ENCODE measurements at places on chromosomes 1 and 21. TPM values are rescaled to one million over a fixed set of nuclear protein-coding genes. Genes with fewer than 3 reads are reported as not detected.
A peak's percentile ranks its signal among the peaks of the same experiment; 100 is the strongest.

The LTN1 gene
- 9.3 TPM for polyA plus RNA-seq

The PKP1 gene
- 0.04 TPM for polyA plus RNA-seq

The PGLYRP3 gene
- polyA plus RNA-seq: not detected

The ATP6V1G3 gene
- not detected for polyA plus RNA-seq

The NR0B2 gene
- polyA plus RNA-seq: 68.1 TPM

The COL11A1 gene
- 148 TPM for polyA plus RNA-seq

GRCh38 chr1:11858968-11859871, 475 bp upstream of the NPPB start:
- no peaks in the 10 kb centered on the region for H3K4me1 ChIP-seq
- no peak overlapping the region for H3K4me3 ChIP-seq
- peak; percentile 90 for DNase-seq
- peaks cover 34% of the 10 kb centered on the region for H3K27me3 ChIP-seq

DNA sequence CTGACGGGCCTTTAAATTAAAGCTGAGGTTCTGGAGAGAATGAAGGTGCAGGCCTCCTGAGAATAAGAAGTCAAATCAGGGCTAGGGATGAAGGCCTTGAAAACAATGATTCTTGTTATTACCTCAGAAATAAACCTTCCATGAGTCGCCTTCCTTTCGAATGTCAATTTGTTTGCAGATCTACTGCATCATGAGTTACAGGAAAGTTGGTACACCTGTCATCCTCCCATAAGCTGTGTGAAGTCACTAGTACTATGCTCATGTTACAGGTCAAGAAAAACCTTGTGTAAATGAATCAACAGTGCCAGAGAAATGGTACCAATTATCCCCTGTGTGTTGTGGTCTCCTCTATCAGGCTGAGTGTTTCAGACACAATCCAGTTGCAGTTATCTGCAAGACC, 281.2 kb upstream of the PLXNA2 start:
- peaks cover 4% of the 10 kb centered on the region for H3K27me3 ChIP-seq
- no peak overlapping the region for H3K4me3 ChIP-seq
- H3K4me1 ChIP-seq: no peaks in the 10 kb centered on the region
- no peak for DNase-seq
- no peaks in the 10 kb centered on the region for H3K36me3 ChIP-seq

- peaks cover 50% of the 10 kb centered on the region for H3K4me1 ChIP-seq
- H3K27ac ChIP-seq: peak overlapping the region; percentile 98
- H3K4me3 ChIP-seq: no peak overlapping the region
- no peaks in the 10 kb centered on the region for H3K36me3 ChIP-seq
- no peaks in the 10 kb centered on the region for H3K27me3 ChIP-seq
These were observed 4.6 kb downstream of the TMEM63A start for GRCh38 chr1:225877580-225877979.

DNA sequence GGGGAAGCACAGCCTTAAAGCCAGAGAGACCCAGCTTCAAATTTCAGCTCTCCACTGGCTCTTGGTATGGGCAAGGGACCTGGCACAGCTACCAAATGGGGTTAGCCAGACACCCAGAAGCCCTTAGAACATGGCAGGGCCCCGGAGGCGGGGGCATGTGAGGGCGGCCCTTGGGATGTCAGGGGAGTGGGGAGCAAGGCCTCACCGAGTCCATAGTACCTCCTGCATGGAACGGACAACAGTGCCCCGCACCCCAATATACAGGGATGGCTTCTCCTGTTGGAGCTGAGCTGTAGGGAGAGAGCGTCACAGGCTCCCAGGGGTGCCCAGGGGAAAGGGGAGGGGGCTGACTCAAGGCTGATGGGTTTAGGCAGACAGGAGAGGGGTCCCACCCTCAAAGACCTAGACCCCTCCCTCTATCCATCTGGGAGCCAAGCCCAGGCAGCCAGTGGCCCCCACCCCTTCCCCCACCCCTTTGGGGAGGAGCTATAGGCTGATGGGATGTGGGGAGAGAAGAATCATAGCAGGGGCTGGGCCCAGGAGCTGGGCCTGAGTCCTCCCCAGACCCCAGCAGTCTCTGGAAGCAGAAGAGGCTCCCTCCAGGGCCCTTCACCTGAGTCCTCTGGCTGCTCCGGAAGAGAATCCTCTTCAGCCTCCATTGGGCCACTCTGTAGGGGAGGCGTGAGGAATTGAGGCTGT, 16.5 kb downstream of the SPOCD1 start:
- H3K27ac ChIP-seq: no peak overlapping the region
- no peak overlapping the region for H3K4me3 ChIP-seq
- peaks cover under 1% of the 10 kb centered on the region for H3K27me3 ChIP-seq

DNA sequence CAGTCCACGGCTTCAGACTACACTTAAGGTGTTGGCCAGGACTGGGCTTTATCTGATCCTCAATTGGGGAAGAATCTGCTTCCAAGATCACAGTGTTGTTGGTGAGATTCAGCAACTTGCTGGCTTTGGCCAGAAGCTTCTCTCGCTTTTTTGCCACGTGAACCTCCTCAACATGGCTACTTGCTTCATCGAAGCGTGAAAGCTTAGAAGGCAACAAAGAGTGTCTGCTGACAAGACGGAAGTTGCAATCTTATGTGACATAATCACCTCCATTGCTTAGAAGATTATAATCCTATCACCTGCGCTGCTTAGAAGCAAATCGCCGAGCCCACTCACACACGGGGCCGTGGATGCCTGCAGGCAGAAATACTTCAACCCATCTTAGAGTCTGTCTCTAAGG, 10.4 kb upstream of the ITPKB start:
- no peaks in the 10 kb centered on the region for H3K4me1 ChIP-seq
- DNase-seq: no peak
- H3K27ac ChIP-seq: no peak overlapping the region

- no peaks in the 10 kb centered on the region for H3K27me3 ChIP-seq
- H3K27ac ChIP-seq: no peak overlapping the region
- H3K36me3 ChIP-seq: no peaks in the 10 kb centered on the region
- no peak overlapping the region for H3K4me3 ChIP-seq
- DNase-seq: no peak
These were observed 46.4 kb upstream of the RAB3GAP2 start for GRCh38 chr1:220318673-220319072.

- H3K36me3 ChIP-seq: no peaks in the 10 kb centered on the region
- H3K4me3 ChIP-seq: no peak overlapping the region
- DNase-seq: no peak
These were observed 26.1 kb upstream of the SLAMF6 start for GRCh38 chr1:160548960-160549664.

DNA sequence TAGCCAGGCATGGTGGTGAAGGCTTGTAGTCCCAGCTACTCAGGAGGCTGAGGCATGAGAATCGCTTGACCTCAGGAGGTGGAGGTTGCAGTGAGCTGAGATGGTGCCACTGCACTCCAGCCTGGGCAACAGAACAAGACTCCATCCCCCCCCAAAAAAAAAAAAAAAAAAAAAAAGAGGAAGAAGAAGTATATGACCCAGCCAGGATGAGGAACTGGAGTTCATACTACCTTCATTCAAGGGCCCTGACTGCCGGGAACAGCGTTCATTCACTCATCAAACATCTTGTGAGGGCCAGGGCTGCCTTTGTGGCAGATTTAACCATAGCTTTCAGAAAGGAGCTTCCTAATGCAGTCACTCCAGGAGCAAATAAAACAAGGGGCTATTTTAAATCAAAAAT, 127.6 kb downstream of the MRPS6 start:
- no peaks in the 10 kb centered on the region for H3K36me3 ChIP-seq
- peaks cover 47% of the 10 kb centered on the region for H3K4me1 ChIP-seq
- DNase-seq: no peak
- H3K27me3 ChIP-seq: no peaks in the 10 kb centered on the region

GRCh38 chr1:3061566-3061965, 7.4 kb upstream of the PRDM16 start:
- peaks cover 77% of the 10 kb centered on the region for H3K27me3 ChIP-seq
- H3K36me3 ChIP-seq: no peaks in the 10 kb centered on the region
- peaks cover 13% of the 10 kb centered on the region for H3K4me1 ChIP-seq
- no peak overlapping the region for H3K27ac ChIP-seq
- no peak overlapping the region for H3K4me3 ChIP-seq
- no peak for DNase-seq

DNA sequence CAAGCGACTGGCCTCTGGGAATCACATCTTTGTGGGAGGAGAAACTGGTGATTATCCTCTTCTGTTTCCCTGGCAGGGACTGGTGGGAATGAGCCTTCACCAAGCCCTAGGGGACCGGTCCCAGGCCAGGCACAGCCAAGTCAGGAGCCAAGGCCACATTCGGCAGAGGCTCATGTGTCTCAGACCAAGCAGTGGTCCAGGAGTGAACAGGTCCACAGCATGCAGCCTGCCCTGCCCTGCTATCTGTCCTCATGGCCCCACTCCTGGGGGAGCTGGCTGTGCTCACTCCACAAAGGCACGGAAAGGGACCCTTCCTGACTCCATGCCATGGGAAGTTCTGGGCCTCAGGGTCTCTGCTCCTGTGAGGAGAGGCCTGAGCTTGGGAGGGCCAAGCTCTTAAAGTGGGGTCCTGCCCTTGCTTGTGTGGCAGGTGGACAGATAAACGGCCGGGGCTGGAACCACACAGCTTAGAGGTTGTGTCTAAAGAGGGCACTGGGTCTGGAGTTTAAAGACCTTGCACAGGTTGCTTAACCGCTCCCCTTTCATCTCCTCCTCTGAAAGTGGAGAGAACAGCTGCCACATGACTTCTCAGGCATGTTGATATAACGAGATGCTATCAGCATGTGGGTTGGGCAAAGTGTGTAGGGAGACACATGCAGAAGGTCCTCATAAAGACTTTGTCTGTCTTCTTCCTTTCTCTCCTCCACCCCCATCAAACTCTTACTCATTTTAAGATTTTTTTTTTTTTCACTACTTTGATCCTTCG, 57.5 kb downstream of the CASQ2 start:
- H3K27ac ChIP-seq: peak overlapping the region; percentile 78
- peaks cover 9% of the 10 kb centered on the region for H3K4me1 ChIP-seq
- H3K4me3 ChIP-seq: no peak overlapping the region

GRCh38 chr1:28954126-28954726, 39.9 kb downstream of the EPB41 start:
- H3K4me1 ChIP-seq: no peaks in the 10 kb centered on the region
- H3K36me3 ChIP-seq: no peaks in the 10 kb centered on the region
- H3K27me3 ChIP-seq: no peaks in the 10 kb centered on the region
- no peak overlapping the region for H3K27ac ChIP-seq
- DNase-seq: no peak

DNA sequence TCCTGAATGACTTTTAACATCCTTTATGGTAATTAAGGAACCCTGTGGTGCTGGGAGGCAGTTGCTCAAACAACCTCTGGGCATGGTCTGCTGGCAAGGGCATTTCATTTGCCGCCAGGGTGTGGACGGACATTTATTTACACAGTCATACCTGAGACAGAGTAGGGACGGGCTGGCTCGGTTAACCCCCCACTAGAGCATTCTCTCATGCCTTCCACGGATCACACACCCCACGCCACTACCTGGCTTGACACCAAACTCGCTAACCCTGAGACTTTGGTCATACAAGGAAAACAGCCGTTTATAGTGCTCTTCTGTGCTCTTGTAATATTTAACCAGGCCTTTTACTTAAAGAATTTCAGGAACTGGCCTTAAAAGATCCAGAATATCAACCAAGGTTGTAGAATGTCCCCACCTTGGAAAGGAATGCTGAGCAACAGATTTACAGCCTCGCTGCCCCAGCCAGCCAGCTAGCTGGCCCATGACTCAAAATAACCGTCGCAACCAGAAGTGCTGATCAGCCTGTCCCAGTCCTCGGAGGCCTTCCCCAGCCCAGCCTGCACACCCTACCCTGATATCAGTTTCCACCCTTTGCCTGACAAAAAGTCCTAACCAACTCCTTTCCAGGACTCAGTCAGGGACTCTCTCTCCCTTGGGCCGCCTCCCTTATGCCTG, 6.5 kb upstream of the PDXK start:
- DNase-seq: peak; percentile 85
- no peaks in the 10 kb centered on the region for H3K36me3 ChIP-seq
- H3K4me1 ChIP-seq: peaks cover 9% of the 10 kb centered on the region
- H3K4me3 ChIP-seq: no peak overlapping the region
- no peaks in the 10 kb centered on the region for H3K27me3 ChIP-seq

DNA sequence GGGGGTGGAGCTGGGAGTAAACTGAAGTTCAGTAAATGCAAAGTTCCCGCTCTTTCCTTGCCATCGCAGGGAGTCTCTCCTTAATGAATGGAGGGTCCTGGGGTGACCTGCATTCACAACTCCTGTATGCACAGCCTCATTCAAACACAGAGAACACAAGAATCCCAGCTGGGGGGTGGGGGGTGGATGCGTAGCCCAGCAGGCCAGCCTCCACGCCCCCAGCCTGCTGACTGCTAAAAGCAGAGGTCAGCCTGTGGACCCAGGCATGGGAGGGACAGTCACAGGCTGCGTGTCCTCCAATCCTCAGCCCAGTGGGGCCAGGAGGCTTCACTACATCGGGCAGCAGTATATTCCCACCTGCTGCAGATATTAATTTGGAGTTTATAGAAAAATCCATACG, 263.1 kb downstream of the GRIK3 start:
- H3K27ac ChIP-seq: no peak overlapping the region
- no peak overlapping the region for H3K4me3 ChIP-seq
- H3K27me3 ChIP-seq: peaks cover 78% of the 10 kb centered on the region
- DNase-seq: no peak
- no peaks in the 10 kb centered on the region for H3K4me1 ChIP-seq
- H3K36me3 ChIP-seq: no peaks in the 10 kb centered on the region

- H3K27ac ChIP-seq: no peak overlapping the region
- H3K4me3 ChIP-seq: no peak overlapping the region
- H3K4me1 ChIP-seq: no peaks in the 10 kb centered on the region
These were observed 279.1 kb upstream of the ADGRL4 start for GRCh38 chr1:79285667-79286066.

GRCh38 chr1:37656881-37657280, 22.2 kb upstream of the RSPO1 start:
- no peak overlapping the region for H3K27ac ChIP-seq
- H3K4me3 ChIP-seq: no peak overlapping the region
- peaks cover 11% of the 10 kb centered on the region for H3K27me3 ChIP-seq
- no peaks in the 10 kb centered on the region for H3K36me3 ChIP-seq
- H3K4me1 ChIP-seq: no peaks in the 10 kb centered on the region

DNA sequence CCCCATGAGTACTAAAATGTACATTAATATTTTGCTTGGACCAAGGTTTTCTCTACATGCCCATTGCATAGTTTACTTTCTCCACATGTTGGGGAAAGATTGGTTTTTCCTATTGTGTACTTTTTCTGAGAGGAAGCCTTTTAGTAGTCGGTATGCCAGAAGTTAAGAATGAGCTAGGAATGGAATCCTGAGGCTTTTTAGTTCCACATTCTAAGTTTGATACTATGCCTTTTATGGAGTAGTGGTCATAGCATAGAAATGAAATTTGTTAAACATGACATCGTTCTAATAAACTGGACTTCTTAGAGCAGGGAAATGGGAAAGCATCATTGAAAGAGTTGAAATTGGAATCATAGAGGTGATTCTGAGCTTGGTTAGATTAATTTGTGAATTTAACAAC, 64.3 kb downstream of the BCL9 start:
- peaks cover 10% of the 10 kb centered on the region for H3K4me1 ChIP-seq
- no peak overlapping the region for H3K27ac ChIP-seq
- DNase-seq: no peak
- H3K36me3 ChIP-seq: no peaks in the 10 kb centered on the region
- H3K27me3 ChIP-seq: no peaks in the 10 kb centered on the region

DNA sequence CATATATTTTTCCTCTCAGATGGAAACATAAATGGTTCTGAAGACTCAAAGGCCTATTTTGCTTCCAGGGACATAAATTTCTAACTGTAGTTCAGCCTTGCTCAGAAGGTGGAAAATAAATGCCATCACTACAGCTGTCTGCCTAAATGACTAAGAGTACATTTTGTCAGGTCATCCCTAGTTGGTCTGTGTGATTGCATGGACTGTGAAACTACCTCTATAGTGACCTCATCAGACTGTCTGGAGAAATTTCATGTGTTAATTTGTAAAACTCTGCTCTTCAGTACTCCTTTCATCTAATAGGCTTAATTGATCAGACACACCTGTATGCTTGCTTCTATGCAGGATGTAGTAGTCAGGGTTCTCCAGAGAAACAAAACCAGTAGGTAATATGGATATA, 886.9 kb downstream of the AMY1C start:
- no peak for DNase-seq
- H3K4me3 ChIP-seq: no peak overlapping the region
- H3K27ac ChIP-seq: no peak overlapping the region
- no peaks in the 10 kb centered on the region for H3K27me3 ChIP-seq

All from hepatocyte (in vitro differentiated cells).